Liver (tissue), 10 donors: ENCODE measurements at places on chromosomes 6 and 20. TPM values are rescaled to one million over a fixed set of nuclear protein-coding genes. Genes with fewer than 3 reads are reported as not detected.

DNA sequence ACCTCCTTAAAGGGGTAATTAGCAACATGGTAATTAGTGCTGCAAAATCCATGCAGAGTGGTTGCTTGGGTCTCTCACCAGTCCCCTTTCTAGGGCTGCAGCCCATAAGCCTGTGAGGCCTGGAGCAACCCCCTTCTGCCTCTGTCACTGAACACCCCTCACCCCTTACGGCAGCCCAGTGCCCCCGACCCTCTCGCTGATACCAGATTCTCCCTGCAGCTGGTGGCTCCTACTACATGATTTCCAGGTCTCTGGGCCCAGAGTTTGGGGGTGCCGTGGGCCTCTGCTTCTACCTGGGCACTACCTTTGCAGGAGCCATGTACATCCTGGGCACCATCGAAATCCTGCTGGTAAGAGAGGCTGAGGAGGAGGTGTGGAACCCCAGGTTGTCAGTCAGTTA lies 8.0 kb downstream of the SLC12A5 start:
- no peak for DNase-seq

DNA sequence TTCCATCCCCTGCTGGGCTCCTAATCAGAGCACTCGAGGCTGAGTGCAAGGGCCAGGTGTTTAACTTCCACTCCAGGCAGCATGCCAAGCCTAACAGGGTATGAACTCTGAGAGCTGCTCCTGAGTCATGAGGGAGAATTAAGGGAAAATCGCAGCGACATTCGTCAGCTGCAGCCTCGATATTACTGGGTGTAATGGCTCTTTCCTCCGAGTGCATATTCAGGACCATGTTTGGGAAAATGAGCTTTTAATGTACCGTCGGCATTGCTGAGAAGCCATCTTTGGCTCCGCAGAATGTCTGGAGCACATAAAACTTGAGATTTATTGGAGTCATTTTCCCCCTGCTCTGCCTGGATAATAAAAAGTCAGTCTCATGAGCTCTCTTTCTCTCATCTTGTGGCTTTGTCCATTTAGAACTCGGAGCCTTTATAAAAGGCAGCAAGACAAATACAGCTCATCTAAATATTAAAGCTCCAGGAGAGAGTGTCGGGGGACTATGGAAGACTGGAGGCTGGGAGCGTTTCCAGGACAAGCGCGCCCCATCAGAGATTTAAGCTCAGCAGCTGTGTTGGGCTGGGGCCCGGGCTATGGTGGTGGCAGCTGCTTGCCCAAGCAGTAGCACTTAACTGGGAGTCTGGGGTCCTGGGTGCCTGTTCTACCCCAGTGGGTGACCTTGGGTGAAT lies 103.7 kb downstream of the TOX2 start:
- DNase-seq, result no peak

The DEFB118 gene
- not detected for total RNA-seq

The SNAP91 gene
- not detected for total RNA-seq
